ENCODE measurements at places on chromosomes 2 and 18.

DNA sequence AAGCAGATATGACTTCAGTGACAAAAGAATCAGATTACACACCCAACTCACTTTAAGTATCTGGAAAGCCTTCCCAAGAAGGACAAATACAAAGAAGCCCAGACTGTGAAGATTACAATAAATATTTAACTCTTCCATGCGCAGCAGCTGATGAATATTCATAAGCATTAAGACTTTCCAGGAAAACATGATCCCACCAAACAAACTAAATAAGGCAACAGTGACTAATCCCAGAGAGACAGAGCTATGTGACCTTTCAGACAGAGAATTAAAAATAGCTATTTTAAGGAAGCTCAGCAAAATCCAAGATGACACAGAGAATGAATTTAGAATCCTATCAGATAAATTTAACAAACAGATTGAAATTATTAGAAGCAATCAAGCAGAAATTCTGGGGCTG, 108.2 kb upstream of the UBE2E3 start:
- no peak for DNase-seq

GRCh38 chr2:237196409-237196808, 110.7 kb downstream of the COPS8 start:
- DNase-seq = no peak

GRCh38 chr2:229335330-229335729, 64.2 kb upstream of the PID1 start:
- peak; percentile 42 for DNase-seq

GRCh38 chr2:66438498-66438833, 3.5 kb downstream of the MEIS1 start:
- no peak for DNase-seq

GRCh38 chr2:144693179-144693578, 173.3 kb upstream of the ZEB2 start:
- DNase-seq = peak; percentile 85

DNA sequence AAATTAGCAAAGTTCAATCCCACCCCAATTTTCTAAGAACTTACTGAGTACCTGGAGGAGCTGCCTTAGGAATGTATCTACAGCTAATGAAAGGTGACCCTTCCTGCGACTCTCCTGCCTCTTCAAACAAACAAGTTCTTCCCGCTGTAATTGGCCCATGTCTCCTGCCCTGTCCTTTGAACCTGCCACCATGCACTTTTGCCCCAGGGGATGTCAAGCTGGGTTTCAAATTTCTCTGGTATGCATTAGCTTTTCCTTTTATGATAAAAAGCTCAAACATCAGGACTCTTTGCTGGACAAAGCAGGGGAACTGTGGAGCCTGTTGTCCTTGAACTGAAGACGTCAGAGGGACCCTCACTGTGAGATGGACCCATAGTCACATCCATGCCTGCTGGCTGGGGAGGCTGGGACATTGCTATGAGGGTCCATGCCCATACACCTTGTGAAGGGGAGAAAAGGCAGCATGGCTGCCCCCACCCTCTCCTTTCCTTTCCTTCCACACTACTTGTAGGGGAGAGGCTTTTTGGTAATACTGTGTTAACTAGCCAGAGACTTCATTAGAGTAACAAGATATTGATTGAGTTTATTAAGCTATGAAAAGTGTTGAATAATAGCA, 210.7 kb upstream of the COPS8 start:
- no peak for DNase-seq

- DNase-seq = peak; percentile 11
Measured at GRCh38 chr18:46196627-46197243, 92.5 kb downstream of the HAUS1 start.

DNA sequence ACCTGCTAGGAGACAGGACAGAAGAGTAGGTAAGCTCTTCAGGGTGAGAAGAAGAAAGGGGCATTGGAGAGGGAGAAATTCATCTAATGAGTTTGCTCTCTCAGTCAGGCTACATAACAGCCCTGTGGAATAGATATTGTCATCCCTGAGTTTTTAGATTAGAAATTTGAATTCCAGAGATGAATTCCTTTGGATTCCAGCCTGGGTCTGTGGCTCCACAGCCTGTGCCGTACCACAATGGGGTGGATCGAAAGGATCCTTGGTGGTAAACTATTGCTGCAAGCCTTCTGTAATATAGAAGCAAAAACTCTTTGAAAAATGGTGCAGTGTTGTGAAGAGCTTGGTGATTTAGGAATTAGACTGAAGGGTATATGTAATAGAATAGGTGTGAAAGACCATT, 21.0 kb downstream of the MYO1B start:
- DNase-seq = no peak

- DNase-seq = no peak
Measured at GRCh38 chr2:127638361-127639110, 7.4 kb upstream of the GPR17 start.

DNA sequence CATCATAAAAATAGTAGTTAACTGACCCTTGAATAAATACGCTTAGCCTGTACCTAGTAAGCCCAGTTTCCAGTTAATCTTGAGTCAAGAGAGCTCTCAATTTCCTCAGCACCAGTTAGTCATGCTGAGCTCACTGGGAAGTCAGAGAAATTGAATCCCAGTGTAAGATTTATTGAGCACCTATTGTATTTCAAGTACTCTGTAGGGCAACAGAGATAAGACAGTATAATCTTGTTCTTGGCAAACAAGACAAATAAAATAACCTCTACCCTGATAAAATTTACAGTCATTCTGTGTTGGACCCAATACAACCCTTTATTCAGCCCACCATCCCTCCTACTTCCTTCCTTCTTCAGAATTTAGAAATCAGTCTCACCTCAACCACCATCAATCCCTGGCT, 71.9 kb upstream of the NRP2 start:
- DNase-seq = no peak

DNA sequence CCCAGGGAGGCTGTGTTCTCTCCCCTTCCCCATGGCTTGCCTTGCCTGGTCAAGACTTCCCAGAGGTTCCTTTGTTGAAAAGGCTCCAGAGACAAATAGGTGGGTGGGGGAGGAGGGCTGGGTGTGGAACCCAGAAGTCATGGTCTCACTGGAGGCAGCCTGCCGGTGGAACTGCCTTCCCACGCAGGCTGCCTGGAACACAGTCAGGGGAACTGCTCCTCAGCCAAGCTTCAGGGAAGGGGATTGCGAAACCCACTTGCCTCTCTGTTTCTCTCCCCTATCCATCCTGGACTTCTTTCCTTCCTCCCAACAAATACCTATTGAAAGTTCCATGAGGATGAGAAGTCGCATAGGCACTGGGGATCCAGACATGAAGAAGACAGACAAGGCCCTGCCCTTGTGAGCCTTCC, 31.6 kb downstream of the MARCO start:
- peak; percentile 91 for DNase-seq

DNA sequence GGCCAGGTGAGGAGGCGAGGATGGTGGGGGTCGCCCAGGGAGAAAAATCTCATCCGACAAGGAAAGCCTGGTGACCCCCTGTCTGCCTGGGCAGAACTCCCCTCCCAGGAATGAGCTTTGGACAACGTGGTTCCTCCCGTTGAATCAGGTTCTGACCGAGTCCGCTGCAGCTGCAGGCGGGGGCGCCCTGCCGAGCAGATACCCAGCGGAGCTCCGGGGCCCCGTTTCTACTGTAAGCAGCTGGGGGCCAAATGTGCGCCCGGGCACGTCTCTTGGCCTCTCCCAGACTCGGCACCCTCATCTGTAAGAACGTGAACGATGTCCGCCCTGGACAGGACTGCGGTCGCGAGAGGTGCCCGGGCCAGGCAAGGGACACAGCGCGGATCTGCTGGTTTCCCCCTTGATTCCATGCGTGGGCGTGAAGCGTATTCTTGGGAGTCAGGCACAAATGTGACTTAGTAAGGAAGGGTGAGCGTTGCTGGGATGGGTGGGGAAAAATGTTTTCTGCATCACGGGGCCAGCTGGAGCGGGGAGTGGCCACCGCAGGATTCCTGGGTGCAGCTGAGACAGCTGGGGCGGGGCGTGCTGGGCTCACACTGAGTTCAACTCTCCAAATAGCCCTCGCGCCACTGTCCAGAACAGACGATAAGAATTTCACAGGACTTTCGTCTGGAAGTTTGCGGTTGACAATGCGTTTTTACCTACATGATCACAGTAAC, 20.2 kb upstream of the TUBB6 start:
- DNase-seq = peak; percentile 86

- DNase-seq = no peak
Measured at GRCh38 chr18:64718808-64719207, 569.9 kb upstream of the LINC00305 start.

- peak; percentile 96 for DNase-seq
Measured at GRCh38 chr2:161077367-161078210, 82.6 kb upstream of the TANK start.

DNA sequence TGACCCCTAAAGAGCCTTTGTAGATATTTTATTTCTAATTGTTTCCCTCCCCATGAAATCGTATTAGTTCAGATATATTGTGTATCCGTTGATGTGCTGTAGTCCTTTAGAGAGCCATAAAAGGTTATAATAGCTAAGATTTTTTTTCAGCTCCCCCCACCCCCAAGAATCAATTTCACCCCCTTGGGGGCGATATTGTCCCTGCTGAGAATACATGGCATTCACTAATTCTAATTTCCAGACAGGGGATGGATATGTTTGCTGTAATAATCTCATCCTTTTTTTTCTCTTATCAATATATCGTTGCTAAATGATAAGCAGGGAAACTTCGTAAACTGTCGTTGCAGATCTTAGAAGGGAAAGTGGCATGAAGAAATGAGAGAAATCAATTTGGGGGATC, 530.7 kb downstream of the TMEM182 start:
- no peak for DNase-seq

DNA sequence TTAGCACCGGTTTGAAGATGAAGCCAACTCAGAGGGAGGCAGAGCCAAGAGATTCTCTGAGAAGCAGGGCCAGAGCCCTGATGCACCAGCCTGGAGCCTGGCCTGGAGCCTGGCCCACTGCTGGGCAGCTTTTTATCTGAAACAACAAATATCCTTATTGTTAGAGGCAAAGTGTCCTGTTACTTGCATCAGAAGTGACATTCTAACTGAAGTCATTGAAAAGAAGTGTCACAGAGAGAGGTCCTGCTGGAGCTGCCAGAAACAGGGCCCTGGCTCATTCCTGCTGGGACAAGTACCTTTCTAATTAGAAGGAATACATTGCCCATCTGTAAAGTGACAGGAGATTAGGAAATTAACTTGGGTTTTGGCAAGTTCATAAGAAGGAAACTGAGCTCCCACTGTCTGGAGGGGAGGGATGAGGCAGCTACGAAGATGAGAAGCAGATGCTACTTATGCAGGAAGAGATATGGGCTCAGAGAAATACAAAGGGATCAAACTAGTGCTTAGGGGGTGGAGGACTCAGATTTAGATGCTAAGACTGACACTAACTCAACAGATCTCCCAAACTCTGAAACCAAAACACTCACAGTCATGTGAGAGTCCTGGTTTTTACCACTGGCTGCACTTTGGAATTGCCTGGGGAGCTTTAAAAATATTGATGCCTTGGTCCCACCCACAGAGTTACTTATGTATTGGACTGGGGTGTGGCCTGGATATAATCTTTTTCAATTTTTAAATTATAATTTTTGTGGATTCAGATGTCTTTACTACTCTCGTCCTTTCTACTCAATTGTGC, 11.0 kb upstream of the HK2 start:
- peak; percentile 50 for DNase-seq

DNA sequence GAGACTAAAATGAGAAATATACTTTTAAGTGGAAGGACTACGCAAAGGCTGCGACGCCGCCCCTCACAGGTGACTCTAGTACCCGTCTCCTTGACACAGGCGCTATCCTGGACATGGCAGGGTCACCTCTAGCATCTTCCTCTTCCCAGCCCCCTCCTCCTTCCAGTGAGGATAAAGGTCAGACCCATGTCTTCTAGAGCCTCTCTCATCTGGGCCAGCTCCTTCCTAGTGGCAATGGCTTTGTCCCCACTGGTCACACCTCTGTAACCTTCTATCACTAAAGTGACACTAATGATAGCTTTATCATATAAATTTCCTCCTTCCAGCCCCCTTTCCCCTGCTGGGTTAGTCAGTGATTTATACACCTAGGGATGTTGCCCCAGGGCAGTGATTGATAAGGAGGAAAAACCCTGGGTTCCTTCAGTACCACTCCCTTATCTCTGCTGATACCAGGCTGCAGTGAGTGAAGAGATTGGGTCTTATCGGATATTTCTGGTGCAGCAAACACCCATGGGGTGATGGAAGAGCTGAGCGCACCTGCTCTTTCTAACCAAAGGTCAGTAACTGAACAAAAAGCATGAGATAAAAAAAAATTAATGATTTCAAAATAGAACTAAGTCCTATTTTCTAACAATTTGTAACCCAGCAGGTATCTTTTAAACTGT, 62.0 kb upstream of the FZD5 start:
- DNase-seq = no peak

- no peak for DNase-seq
Measured at GRCh38 chr2:98467082-98467536, 22.5 kb downstream of the INPP4A start.

DNA sequence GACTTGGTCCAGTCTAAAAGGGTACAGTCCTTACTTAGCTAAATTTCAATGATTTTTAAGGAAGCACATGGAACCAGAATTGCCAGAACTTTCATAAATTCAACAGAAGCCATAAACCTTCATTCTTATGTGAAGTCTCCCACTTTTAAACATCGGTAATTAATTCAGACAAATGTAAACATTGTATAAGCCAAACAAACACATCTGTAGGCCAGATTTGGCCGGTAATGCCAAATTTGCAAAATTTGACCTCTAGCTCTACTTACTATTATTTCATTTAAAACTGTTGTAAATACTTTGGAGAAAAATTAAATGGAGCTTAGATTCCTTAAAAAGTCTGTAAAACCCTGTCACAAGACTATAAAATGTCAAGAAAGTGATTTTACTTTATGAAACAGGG, 83.2 kb upstream of the GALNT5 start:
- DNase-seq = no peak

GRCh38 chr2:176092270-176093144, at the start of gene HOXD13:
Gene HOXD13 (plus strand): TSS chr2:176092721. CDS start chr2:176092891, 170 bp downstream.
- DNase-seq = no peak

DNA sequence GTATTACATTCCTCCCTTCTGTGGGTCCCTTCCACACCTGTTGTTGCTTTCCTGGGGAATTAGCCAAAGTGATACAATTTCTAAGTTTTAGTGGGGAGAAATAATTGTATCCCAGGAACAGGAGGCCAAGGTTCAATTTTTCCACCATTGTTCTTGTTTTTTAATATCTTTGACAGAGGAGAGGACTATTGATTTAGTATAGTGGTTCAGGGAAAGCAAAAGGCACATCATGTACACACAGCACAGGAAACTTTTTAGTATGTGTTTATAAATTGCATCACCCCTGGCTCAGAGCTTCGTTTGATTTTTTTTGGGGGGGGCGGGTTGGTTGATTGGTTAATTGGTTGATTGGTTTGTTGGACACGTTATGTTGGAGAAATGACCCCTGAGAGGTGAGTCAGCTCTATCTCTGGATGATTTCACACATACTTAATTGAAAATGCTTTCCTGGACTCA, 431.6 kb downstream of the PID1 start:
- no peak for DNase-seq
